ENCODE measurements at places on chromosomes 7 and 10.

- no peak for DNase-seq
Measured at GRCh38 chr10:43320226-43320625, 51.2 kb upstream of the FXYD4 start.

GRCh38 chr7:107691716-107692115 lies 31.1 kb downstream of the SLC26A4 start:
- DNase-seq, result no peak

DNA sequence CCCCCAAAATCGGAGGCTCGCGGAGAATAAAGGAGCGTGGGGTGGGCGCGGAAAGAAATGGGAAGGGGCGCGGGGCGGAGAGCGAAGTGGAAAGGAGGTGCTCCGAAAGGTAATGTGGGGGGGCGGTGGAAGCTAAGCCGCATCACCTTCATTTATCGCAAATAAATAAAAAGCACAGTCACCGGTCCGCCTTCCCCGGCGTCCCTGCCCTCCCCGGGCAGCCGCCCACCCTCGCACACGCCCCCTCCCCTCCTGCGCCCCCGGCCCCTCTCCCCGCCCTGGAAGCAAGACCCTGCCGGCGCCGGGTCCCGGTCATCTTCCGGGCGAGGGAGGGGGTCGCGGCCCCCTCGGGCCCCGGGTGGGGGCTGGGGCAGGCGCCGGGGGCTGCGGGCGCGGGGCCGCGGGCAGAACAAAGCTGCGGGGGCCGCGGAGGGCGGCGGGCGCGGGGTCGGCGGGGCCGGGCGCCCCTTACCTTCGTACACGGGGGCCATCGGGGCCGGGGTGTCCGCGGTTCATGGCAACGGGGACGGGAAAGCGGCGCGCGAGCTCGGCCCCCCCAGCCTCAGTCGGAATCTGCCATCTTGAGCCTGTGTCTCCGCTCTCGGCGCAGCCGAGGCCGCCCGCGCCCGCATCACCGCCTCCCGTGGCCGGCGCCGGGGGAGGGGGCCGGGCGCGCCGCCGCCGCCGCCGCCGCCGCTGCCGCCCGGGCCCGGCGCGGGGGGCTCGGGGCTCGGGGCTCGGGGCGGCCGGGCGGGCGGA lies 486 bp downstream of the HIPK2 start:
- DNase-seq, result no peak

- DNase-seq, result no peak
Measured at GRCh38 chr10:97331153-97331703, 3.3 kb downstream of the FRAT2 start.

GRCh38 chr10:42934351-42934811 lies 142.5 kb upstream of the RET start:
- no peak for DNase-seq

DNA sequence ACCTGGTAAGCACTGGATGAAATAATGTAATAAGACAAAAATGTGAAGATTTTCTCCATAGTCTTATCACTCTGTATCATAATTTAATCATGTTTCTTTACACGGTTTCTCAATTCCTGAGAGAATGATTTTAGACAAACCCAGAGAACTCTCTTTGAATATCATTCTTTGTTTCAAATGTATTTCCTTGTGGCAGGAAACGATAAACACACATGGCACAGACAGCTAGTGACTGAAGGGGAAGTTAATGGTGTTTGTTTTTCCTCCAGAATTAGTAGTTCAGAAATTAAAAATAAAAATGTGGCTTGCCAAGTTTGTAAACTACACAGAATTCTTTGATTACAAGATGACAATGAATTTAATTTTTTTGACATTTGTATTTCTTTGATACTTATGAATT lies 163.7 kb upstream of the PRPS1L1 start:
- DNase-seq, result no peak

DNA sequence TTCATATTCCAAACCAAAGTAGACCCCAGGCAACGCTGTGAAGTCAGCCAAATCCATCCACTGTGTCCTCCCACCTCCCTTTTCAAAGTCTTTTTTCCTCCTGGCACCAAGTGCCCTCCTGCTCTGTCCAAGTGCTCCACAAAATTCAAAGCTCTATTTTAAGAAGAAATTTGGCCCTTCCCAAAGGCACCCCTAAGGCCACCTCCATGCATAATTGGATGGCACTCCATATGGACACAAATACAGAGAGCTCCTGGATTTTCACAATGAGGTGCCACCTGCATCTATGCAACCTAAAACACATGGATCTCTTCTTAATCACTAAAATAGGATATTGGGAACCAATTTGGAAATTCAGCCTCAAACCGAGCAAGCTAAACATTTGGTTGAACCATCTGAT lies 121.6 kb downstream of the RELN start:
- no peak for DNase-seq

- DNase-seq, result no peak
Measured at GRCh38 chr7:110962374-110962773, 128.6 kb upstream of the LRRN3 start.

DNA sequence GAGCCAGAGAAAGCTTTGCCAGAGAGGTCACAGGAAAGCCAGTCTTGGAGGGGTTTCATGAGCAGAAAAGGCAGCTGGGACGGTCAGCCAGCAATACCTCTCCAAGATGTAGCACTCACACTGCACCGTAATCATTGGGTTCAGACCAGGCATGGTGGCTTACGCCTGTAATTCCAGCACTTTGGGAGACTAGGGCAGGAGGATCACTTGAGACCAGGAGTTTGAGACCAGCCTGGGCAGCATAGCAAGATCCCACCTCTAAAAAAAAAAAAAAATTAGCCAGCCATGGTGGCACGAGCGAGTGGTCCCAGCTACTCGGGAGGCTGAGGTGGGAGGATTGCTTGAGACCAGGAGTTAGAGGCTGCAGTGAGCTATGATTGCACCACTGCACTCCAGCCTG lies 90.2 kb upstream of the CUX1 start:
- DNase-seq, result no peak

DNA sequence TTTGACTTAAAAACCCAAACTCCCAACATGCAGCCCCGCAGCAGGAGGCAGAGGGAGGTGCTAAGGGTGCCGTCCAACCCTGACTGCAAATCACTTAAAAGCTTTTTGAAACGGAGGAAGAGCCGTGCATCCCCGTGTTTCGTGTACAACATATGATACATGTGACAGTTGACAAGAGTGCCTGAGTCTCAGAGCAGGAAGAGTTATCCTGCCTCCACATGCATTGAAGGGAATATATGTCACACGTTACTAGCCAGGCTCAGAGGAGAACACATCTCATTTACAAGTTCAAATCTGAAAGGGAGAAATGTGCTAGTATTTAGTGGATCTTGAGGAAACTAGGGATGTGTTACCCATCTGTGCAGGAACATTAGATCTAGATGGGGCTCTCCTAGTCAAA lies 69.9 kb downstream of the SDK1 start:
- DNase-seq, result no peak

Data from A172 (cell line).